ENCODE measurements at places on chromosomes 16 and 17.
A peak's percentile ranks its signal among the peaks of the same experiment; 100 is the strongest.

DNA sequence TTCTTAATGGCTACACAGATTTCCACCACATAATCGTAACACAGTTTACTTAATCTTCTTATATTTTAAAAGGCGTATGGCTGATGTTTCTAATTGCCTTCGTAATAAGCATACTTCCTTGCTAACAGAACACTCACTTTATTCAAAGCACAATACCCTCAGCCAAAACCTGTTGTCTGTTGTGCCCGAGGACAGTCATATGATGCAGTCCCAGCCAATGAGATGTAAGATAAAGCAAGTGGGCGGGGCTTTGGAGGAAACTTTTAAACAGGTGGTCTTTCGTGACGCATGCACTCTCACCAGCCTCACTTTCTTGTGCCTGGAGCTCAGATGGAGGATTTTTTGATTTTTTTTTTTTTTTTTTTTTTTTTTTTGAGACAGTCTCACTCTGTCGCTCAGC, 174.1 kb downstream of the ZFHX3 start:
- no peak for DNase-seq

- no peak for DNase-seq
These were observed 30.1 kb upstream of the NF1 start for GRCh38 chr17:31064707-31065106.

DNA sequence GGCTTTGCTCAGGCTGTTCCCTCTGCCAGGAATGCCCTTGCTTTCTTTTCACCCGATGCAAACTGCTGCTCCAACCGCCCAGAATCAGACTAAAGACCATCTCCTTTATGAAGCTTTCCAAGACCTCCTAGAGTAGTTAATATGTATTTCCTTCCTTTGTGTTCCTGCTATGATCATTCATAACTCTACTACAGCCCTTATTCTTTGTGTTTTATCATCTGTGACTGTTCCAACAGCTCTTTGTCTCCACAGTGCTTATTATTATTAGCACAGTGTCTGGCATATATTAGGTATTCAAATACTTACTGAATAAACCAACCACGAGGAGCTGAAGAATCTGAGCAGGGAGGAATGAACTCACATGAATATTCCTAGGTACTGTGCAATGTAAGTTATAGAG, 7.6 kb downstream of the PSME3IP1 start:
- DNase-seq: no peak

- no peak for DNase-seq
These were observed 447.6 kb upstream of the CA10 start for GRCh38 chr17:52606098-52606497.

DNA sequence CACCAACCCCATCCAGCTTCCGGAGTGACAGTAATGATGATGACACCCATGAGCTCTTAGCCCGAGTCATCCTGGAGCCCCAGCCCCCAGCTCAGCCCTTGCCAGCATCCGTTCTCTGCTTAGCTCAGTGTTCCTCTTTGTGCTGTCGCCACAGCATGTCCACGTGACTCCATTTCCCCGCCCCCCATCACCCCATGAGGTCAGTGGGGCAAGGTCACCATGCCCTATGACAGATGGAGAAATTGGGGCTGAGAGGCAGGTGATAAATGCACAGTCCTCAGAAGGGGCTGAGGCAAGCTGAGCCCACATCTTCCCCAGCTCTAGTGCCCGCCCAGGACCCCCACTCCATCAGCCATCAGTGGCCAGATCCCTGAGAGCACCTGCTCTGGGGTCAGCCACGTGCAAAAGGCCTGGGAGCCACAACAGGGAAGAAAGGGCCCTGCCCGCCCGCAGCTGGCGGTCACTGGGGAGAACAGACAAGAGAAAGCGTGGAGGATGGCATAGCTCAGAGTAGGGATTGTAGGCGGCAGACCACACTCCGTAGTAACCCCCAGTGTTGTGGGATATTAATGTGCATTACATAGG, 17.1 kb downstream of the ITGB4 start:
- peak; percentile 73 for DNase-seq

- DNase-seq: no peak
These were observed 99.4 kb upstream of the MYOCD start for GRCh38 chr17:12566291-12566690.

DNA sequence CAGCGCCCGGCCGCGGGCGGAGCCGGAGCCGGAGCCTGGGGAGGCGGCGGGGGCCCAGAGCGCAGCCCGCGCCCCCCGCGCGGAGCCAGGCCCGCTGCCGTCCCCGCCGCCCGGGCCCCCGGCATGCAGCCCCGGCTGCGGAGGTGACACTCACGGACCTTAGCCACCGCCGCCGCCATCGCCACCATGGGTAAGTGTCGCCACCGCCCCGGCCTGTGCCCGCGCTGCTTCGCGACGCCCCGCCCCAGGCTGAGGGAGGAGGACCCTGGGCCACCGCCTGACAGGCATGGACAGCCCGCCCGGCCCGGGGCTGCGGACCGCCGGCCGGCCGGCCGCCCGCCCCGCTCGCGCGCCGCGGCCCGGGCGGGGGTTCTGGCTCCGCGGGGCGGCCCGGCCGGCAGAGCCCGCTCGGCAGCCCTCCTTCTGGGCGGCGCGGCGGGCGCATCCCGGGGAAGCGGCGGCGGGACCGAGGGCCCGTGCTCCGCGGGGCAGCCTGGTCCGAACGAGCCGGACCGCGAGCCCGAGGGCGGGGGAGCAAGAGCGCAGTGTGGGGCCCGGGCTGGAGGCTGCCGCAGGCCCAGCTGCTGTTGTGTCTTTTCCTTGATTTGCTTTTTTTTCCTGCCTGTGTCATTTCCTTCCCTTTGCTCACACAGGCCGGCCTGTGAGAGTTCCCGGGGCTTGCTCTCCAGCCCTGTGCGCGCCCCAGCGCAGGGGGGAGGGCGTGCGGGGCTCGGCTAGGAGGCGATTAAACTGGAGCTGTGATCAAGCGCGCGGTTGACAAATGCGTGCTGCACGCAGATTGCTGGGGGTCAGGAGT, 565 bp downstream of the MAP3K3 start:
- peak; percentile 64 for DNase-seq

DNA sequence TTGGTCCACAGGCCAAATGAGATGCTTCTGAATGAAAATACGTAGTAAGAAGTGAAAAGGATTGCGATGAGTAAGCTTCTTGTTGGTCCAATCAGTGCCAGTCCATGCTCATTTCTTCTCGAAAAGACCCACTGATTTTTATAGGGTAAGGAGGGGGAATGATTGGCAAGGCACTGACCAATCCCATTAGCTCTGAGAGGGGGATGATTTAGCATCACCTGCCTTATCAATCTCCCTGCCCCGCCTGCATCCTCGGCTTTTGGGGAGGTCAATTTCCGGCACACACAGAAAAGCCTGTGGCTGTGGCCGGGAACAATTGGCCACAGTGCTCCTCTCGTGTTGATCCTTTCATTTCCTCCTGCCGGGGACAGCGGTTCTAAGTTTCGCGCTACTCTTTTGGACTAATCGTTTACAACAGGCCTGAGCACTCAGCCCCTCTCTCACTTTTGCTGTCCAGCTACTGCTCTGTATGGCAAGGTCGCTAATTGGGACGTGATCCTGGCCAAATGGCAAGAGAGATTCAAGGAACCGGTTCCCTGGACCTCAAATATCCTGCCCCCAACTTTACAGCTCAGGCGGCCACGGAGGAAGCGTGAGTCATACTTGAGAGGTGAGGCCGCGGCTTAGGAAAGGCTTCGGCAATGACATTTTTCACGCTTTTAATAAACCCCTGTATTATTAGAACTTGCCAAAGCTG, 43.1 kb downstream of the TBX4 start:
- DNase-seq: no peak

GRCh38 chr16:68802190-68802589, 41.1 kb upstream of the TANGO6 start:
- no peak for DNase-seq

DNA sequence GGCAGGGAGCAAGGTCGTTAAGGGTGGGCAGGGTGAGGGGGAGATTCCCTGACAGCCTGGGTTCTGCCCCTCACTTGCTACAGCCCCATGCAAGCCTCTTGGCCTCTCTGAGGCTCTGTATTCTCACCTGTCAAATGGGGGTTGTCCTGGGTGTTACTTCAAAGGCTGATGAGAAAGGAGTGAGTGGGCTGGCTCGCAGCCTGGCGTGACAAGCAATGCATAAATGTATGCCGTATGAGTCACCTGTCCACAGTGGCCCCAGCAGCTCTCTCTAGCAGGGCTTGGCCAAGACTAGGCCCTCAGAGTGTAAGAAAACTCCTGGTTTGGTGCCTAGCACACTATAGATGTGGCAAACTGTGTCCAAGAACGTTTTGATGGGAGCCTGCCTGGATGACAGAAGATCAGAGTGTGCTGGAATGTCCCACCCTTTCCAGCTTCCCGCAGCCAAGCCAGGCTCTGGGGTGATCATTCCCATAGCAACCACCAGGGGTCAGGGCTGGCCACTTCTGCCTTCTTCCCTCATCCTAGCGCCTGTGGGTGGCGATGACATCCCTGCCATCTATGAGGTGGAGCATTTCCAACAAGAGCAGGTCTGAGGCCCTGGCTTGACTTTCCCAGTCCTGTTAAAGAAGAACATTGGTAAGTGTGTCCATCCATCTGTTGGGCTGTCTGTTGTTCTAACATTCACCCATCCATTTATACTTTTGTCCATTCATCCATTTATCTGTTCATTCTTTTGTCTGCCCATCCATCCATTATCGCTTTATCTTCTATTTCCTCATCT, 37.2 kb upstream of the ADGRG1 start:
- DNase-seq: peak; percentile 48

- DNase-seq: no peak
These were observed 10.8 kb downstream of the RCVRN start for GRCh38 chr17:9894231-9894630.

- DNase-seq: no peak
These were observed 90.9 kb downstream of the PARN start for GRCh38 chr16:14539156-14539555.

GRCh38 chr16:89922884-89923639, at the start of gene TUBB3:
TSS of gene TUBB3 (plus strand) at chr16:89923342. CDS start at chr16:89923402, 60 bp downstream.
- DNase-seq: peak; percentile 44

GRCh38 chr17:9241774-9242496, 220.6 kb downstream of the NTN1 start:
- no peak for DNase-seq

DNA sequence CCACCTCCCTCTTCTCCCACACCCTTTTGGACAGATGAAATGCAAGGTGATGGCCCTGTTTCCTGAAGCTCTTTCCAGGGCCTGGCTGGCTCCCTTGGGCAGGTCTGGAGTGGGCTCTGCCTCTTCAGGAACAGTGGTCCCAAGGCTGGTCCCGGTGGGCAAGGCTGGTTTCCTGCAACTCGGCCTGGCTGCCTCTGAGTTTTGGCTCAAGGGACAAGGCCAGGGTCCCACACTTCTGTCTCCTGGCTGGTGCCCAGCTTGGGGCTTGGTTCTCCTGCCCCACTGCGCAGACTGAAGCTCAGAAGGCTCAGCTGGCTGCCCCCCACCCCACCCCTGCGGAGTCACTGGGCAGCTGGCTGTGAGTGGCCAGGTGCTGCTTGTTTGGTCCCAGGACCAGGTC, 3.8 kb upstream of the ACTG1 start:
- no peak for DNase-seq

DNA sequence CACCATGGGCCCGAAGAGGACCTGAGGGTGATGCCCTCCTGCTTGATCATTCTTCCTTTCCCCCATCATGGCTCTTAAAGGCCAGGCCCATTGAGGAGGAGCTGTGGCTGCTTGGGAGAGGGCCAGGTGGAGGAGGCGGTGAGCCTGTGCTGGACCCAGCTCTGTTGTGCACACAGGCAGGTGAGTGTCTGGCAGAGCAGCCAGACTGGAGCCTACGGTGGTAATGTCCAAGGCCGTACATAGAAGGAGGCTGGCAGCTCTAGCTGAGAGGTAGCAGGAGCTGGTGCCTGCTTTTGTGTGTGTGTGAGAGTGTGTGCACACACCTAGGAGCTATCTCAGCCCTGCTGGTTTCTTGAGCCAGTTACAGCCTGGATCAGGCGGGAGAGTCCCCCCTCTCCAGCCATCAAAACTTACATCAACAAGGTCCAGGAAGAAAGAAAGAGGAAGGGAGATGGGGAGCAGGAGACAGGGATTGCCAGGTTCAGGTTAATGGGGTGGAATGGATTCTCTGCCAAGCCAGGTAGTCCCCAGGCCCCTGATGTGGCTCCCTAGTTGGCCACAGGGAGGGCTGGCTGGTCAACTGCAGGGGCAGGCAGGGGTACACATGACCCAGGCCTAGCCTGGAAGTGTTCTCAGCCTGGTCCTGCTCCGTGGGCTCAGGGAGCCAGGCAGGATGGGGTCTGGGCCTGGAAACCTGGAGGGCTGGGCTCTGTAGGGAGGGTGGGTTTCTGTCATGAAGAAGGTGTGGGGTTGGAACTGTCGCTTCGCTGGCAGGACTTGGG, 107.1 kb downstream of the RAP1GAP2 start:
- no peak for DNase-seq

Data from bone marrow (tissue), 2 donors.